ENCODE measurements at places on chromosomes 13 and 19.

DNA sequence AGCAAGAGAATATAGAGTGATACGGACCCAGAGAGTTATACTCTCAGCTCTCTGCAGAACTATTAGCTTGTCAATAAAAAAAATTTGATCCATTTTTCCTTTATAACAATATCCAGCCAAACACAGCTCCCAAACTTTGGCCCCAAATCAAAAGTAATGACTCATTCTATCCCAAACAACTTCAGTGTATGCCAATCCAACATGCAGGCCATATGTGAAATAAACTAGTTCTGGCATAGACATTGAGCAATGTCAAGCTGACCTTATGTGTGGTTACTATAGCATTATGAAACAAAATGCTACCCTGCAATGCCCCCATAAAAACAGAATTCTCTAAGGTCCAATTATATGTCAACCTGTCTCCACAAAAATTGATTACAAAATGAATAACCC is 209.5 kb downstream of the DNAJC15 start:
- DNase-seq, result no peak

DNA sequence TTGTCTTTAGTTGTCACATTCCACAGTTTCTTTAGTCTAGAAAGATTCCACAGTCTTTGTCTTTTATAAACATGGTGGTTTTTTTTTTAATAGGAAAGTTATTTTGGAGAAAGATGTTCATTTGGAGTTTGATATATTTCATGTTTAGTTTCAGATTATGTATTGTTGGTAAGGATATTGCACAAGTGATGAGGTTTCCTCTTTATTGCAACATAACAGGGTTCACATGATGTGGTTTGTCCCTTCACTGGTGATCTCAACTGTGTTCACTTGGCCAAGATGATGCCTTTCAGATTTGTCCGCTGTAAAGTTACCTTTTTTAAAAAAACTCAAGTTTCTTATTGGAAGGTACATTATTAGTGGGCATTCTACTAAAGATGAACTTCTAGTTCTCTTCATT is 3.2 kb downstream of the ZNF230 start:
- DNase-seq, result no peak

- DNase-seq, result no peak
Measured at GRCh38 chr13:23618341-23618740, 48.1 kb downstream of the TNFRSF19 start.

DNA sequence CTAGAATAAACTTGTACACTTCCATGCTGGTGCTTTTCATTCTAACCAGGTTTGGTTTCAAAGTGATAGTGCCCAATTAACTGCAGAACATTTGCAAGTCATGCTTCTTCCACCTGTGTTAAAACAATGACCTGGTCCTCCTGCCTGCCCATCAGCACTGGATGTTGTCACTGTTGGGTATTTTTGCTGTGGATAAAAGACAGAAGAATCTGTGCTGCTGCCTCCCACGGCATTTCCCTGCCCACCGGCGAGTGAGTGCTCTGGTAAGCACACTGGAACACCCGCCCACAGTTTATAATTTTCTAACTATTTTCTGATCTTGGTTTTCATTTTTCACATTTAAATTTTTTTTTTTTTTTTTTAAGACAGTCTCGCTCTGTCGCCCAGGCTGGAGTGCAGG is 2.3 kb upstream of the AKAP8 start:
- DNase-seq, result no peak

- no peak for DNase-seq
Measured at GRCh38 chr13:23754997-23755396, 134.2 kb downstream of the MIPEP start.

GRCh38 chr19:6667114-6667627 is 2.8 kb downstream of the TNFSF14 start:
- no peak for DNase-seq
